ENCODE measurements at places on chromosomes 7 and 10.

DNA sequence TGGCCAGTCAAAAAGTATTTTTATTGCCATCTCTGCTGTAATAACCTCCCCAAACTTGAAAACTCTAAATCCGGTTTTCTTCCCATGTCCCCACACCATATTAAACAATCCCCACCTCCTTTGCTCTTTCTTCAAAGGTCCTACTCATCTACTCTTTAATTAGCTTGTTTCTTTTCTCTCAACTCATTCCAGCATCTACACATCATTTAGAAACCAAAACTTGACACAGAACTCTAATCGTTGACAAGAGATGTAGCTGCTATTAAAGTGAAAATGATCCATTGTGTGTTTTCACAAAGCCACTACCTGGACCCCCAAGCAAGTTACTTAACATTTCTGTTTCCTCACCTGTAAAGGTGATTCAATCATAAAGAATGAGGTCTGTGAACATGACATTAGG, 436.3 kb upstream of the NPVF start:
- ATAC-seq = no peak

- ATAC-seq = no peak
Observed at GRCh38 chr7:22443370-22444180, 56.4 kb downstream of the STEAP1B start.

DNA sequence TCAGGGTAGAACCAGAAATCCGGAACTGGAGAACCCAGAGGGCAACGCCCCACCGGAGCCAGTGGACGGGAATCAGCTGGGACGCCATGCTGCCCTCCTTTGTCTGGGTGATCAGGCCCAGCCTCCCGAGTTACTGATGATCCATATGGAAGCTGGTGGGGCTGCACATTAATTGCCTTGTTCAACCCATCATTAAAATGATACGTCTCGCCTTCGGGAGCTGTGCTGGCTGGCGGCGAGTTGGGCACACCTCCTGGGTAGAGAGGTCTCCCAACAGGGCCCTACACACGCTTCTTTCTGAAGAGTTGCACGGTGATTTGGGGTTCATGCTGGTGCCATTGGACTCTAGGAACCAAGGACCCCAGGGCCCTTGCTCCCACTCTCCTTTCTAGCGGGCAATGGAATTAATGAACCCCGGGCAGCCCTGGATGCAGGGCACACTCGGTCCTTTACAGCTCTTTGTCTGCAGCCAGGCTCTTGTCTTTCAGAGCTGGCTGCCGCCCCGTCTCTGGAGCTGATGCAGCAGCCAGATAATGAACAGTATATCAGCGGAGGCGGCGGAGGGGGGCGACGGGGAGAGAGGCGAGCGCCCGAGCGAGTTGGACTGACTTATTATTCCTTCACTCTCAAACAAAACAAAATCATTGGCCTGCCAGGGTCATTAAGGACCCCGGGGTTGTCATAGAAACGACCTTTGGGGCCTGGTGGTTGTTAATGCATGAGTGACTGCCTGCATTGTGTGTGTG, 412.2 kb upstream of the ZMIZ1 start:
- no peak for ATAC-seq

- no peak for ATAC-seq
Observed at GRCh38 chr10:79098596-79099015, 29.8 kb downstream of the ZMIZ1 start.

DNA sequence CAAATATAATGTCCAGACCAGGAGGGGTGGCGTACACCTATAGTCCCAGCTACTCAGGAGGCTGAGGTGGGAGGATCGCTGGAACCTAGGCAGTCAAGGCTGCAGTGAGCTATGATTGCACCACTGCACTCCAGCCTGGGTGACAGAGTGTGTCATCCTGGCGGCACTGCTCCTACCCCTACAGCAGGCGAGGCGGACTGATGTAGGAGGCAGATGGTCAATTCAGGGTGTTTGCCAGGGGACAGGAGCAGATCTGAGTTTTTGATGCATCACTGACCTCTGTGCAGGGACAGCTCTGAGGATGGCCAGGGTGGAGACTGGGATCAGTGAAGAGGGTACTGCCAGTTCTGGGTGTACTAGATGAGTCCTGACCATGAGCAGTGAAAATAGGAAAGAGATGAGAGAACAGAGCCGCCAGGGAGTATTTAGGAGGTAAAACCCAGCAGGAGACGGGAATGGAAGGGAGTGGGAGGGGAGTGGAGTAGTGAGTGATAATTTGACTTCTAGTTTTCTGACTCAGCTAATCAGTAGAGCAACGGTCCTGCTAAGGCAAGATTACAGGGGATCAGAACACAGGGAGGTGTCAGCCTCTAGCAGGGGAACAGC, 75.3 kb downstream of the HIP1 start:
- no peak for ATAC-seq

GRCh38 chr10:3031490-3031889, 35.9 kb upstream of the PFKP start:
- no peak for ATAC-seq

- ATAC-seq = no peak
Observed at GRCh38 chr7:66877577-66878300, 43.3 kb upstream of the TMEM248 start.

- ATAC-seq = no peak
Observed at GRCh38 chr7:35697414-35698175, 2.7 kb upstream of the HERPUD2 start.

DNA sequence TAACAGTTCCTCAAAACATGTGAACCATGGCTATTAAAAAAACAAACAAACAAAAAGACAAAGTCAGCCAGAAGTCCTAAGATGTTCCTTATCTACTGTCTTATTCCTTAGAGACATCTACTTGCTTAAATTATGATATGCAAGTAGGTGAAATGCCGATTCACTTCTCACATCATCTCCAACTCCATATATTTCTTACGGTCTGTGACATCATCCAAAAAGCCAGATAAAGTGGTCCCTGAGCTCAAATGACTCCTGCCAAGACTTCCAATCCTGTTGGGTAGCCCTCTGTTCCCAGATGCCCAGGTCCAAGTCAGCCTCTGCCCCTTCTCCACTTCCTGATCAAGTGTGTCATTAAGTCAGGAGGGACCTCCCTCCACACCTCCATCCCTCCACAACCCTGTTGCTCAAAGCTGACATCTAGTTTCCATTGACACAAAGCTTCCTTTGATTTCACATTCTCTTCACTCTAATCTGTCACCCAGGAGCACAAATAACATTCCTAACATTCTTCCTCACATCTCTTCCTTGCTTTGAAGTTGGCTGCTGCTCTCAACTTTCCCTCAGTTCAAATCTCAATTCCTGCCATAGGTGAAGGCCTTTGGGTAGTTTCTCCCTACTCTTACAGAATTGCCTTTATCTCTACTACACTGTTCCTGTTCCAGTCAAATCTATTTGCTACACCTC, 56.1 kb upstream of the PDLIM1 start:
- ATAC-seq = no peak

DNA sequence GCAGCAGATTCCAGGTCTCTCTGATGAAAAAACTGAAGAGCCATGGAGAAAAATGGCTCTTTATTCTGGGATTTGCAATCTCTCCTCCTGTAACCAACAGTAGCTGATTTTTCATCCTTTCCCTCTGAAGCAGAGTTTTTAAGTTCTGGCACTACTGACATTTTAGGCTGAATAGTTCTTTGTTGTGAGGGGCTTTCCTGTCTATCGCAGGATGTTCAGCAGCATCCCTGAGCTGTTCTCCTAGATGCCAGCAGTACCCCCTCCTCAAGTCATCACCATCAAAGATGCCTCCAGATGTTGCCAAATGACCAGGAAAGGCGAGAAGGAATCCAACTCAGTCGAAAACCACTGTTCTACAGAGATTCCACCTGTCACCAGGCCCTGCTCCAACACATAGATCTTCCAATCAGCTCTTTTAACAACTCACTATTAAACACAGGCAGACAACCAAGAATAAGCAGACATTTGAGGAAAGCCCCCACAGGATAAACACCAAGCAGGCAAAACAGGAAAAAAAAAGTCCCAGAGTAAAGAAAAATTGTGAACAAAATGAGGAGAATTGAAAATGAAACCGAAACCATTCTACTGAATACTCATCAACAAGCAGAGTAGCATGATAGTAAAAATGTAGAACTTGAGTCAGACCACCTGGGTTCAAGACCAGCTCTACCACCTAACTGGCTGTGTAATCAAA, 124.8 kb downstream of the MPP7 start:
- ATAC-seq = no peak

DNA sequence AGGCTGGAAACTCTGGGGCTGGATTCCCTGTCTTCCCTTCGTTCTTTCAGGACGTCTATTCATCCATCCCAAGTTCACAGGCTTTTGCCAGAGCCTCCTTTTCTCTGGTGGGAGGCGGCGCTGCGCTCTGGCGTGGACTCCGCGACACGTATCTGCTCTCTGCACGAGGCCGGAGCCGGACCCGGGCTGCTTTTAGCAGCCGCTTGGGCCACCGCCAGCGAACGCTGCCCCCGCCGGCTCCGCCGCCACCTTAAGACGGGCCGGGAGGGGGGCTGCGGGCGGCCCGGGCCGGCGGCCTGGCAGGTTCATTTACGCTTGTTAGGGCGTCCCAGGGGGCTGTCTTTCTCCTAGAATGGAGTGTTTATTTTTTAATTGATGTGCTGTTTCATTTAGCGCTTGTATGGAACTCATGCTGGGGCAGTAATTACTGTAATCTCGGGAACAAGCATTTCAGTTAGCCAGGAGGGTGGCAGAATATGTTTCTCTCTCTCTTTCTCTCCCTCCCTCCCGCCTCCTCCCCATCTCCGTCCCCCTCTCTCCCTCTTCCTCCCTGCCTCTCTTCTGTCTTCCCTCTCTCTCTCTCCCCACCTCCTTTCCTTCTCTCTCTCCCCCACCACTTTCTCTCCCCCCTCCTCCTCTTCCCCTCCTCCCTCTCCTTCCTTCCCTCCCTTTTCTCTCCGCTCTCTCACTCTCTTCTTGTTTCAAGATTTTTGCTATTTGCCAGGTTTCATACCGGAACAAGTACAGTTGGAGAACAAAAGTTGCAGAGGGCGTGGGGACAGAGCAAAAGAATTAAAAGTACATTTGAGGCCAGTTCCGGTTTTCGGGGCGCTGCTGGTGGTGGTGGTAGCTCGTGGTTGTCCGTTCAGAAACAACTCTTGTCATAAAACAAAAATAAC, 1.3 kb upstream of the FZD8 start:
- peak; percentile 42 for ATAC-seq

DNA sequence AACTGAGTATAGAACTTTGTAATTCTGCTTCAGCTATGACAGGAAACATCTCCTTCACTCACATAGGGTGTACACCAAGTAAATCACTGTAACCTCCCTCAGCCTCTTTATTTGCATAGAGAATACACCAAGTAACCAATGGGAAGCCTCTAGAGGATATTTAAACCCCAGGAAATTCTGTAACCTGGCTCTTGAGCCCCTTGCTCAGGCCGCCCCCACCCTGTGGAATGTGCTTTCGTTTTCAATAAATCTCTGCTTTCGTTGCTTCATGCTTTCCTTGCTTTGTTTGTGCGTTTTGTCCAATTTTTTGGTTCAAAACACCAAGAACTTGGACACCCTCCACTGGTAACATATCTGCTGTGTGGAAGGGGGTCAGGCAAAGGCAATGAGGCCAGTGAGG, 60.2 kb downstream of the CLRN3 start:
- no peak for ATAC-seq

GRCh38 chr10:98063740-98064027, 33.3 kb upstream of the CRTAC1 start:
- ATAC-seq = no peak

GRCh38 chr10:125783957-125784356, 8.3 kb upstream of the MMP21 start:
- no peak for ATAC-seq

GRCh38 chr10:80055760-80056159, 22.7 kb upstream of the TMEM254 start:
- no peak for ATAC-seq

GRCh38 chr10:33422471-33423153, 88.1 kb upstream of the NRP1 start:
- no peak for ATAC-seq

GRCh38 chr7:42174391-42174912, 62.6 kb downstream of the GLI3 start:
- ATAC-seq = peak; percentile 56

- ATAC-seq = no peak
Observed at GRCh38 chr7:84076219-84076618, 118.4 kb downstream of the SEMA3A start.

GRCh38 chr10:50624866-50625501, 1.2 kb upstream of the SGMS1 start:
- peak; percentile 75 for ATAC-seq

GRCh38 chr7:112799448-112800120, 9.4 kb upstream of the TMEM168 start:
- no peak for ATAC-seq

DNA sequence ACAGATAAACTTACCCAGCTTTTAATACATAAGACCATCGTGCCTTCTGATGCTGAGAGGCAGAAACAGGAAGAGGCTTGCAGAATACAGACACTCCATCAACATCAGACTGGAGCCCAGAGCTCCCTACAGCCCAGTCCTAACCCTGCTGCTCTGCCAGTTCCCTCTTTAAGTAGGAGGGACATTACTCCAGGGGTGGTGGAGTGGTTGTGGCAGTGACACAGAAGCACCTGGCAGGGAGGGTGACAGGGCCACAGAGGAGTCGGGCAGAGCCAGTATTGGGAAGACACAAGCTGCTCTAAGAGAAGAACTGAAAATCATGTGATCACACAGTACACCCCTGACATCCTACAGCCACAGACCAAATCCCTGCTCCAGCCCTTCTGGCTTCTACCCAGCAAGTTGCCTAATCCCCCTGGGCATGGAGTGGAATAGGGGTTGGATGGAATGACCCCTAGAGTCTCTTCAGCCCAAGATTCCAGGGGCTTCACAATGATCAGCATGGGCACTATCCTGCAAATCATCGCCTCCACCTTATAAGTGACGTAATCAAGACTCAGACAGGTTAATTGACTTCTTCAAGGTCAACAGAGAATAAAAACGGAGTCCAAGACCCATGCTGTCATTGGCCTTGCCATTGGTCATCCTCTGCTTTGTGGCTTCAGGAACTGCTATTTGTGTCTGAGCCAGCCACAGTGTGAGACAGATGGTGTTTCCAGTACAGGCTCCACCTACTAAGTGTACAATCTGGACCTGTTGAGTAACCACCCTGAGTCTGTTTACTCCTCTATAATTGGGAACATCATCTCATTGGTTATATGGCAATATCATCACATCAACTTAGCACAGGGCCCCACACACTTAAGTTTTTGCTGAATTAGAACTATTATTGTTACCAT, 61.1 kb upstream of the ZMIZ1 start:
- ATAC-seq = peak; percentile 86

DNA sequence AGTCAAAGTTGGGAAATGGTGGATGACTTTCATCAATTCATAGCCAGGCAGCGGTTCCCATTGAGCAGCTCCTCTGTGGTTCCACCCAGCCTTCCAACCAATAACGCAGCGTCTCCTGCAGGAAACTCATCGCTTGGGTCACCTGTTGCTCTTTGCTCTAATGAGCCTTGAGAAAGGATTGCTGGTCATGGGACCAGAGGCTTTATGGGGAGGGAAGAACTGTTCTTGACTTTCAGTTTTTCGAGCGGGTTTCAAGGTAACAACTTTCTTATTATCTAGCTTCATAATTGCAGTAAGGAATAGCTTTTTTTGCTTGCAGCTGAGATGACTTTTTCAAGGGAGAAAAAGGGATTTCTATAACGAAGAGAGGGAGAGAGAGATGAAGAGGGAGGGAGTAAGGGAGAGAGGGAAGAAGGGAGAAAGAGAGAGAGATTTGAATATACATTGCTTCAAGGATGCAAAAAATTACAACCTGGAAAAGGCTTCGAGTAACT, 405 bp upstream of the ENTPD1 start:
- ATAC-seq = peak; percentile 92

Measured in gastroesophageal sphincter (tissue), 4 donors.